D721Med (cell line): ENCODE measurements at places on chromosomes 13 and 19.

- no peak for DNase-seq
Measured at GRCh38 chr13:51252954-51253532, 30.8 kb downstream of the FAM124A start.

- DNase-seq = no peak
Measured at GRCh38 chr19:35729021-35729420, 11.2 kb downstream of the KMT2B start.

GRCh38 chr13:101231751-101232428, 184.4 kb downstream of the NALCN start:
- DNase-seq = no peak

DNA sequence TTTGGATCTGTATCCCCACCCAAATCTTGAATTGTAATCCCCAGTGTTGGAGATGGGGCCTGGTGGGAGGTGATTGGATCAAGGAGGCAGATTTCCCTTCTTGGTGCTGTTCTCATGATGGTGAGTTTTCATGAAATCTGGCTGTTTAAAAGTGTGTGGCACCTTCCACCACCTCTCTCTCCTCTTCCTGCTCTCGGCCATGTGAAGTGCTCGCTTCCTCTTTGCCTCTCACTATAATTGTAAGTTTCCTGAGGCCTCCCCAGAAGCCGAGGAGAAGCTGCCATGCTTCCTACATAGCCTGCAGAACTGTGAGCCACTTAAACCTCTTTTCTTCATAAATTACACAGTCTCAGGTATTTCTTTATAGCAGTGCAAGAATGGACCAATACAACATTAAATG, 15.7 kb downstream of the COMMD6 start:
- no peak for DNase-seq

DNA sequence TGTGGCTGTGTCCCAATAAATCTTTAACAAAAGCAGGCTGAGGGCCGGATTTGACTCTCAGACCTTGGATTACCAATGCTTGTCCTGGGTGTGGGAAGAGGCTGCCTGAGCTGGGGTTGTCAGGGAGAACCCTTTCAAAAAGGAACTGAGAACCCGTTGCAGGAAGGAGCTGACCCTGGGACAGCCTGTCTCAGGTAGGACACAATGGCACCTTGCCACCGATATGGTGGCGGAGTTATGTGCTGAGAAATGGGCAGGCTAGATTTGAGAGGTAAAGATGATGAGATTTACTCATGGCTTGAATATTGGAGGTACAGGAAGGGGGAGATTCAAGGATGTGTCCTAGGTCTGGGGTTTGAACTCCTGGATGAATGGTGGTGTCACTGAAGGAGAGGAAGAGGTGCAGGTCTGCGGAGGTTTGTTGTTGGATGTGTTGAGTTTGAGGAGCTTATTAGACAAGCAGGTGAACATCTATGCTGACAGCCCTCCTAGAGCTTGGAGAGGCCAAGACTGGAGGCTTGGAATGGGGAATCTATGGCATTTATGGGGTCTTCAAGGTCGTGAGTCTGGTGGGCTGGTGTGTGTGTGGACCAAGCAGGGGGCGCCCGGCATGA, 7.2 kb downstream of the PLEKHF1 start:
- no peak for DNase-seq

DNA sequence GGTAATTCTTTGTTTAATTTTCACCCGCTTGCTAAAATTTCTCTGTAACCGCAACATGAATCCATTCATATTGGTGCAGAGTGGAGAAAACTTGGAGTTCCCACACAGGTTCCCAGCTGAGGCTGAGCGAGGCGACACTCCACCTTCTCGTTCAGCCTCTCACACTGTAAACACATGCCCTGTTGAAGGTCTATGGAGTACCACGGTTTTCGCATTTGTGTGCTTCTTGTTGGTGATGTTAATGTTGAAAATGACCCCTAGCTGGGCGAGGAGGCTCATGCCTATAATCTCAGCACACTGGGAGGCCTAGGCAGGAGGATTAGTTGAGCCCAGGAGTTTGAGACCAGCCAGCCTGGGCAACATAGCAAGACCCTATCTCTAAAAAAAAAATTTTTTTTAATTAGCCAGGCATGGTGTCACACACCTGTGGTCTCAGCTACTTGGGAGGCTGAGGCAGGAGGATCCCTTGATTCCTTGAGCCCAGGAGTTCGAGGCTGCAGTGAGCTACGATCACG, 67.2 kb downstream of the ARHGEF18 start:
- DNase-seq = no peak

- no peak for DNase-seq
Measured at GRCh38 chr13:24254146-24254841, 55.1 kb upstream of the C1QTNF9 start.

DNA sequence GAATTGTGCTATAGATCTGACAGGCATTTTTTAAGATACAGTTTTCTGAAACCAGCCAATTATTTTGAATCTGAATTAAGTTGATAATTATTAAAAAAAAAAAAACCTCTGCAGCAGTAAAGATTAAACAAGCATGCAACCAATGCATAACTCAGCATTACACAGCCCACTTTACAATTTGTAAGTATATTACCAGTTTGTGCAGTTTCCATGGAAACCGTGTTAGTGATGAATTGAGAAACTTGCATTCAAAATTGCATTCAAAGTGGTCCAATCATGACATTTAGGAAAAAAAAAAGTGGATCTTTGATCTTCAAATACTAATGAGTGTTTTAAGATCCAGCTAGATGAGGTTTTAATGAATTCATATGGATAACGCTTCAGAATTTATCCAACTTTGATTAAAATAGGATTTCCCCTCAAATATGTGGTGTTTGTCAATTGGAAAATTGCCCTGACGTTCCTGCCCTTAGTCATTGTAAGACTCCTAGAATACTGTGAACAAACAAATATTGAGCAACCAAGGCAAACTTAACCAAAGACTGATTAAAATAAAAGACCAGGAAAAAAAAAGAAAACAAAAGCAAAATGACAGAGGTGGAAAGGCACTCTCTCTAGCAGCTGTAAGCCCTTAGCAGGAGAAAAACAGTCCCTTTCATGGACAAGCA, 314.8 kb upstream of the MAB21L1 start:
- DNase-seq = no peak

- DNase-seq = no peak
Measured at GRCh38 chr19:10044390-10044789, 31.1 kb downstream of the RDH8 start.

DNA sequence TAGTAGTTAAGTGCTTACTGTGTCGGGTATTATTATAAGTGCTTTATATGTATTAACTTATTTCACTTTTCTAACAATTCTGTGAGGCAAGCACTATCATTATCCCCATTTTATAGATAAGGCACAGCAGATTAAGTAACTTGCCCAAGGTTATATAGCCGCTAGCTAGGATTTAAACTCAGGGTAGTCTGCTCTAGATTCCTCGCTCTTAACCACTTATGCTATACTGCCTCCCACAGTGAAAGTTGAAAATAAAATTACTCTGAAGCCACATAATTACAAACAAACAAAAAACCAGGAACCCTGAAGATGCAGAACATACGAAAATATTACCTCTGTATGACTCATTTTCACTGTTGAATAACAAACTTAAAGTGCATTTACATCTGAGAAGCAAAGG, 3.9 kb downstream of the TEX30 start:
- no peak for DNase-seq

- DNase-seq = no peak
Measured at GRCh38 chr19:12948612-12949362, 3.1 kb downstream of the RAD23A start.

- DNase-seq = no peak
Measured at GRCh38 chr19:45881909-45882528, 3.9 kb downstream of the IRF2BP1 start.

- no peak for DNase-seq
Measured at GRCh38 chr19:5321851-5322681, 18.5 kb downstream of the PTPRS start.

GRCh38 chr19:42683917-42684513, 56.3 kb downstream of the PSG3 start:
- no peak for DNase-seq

GRCh38 chr13:79405501-79405830, 589 bp downstream of the RBM26 start:
- no peak for DNase-seq

GRCh38 chr19:35609851-35610353, 2.6 kb upstream of the HAUS5 start:
- no peak for DNase-seq

- DNase-seq = no peak
Measured at GRCh38 chr13:70415136-70415535, 306.9 kb upstream of the KLHL1 start.

GRCh38 chr13:105336706-105337576, 1198.5 kb downstream of the EFNB2 start:
- DNase-seq = no peak

DNA sequence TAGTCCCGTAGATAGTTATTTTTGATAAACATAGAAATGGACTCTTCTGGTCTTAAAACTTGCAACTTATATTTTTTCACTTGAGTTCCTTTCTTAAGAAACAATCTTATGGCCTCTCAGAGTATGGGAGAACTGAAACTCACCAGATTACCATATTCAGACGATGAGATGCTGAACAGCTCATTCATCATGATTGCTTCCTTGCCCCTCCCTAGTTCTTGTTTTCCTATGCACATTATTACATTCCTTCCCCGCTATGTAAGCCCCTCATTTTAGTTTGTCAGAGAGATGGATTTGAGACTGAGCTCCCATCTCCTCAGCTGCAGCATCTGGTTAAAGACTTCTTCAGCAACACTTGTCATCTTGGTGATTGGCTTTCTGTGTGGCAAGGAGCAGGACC, 158.5 kb downstream of the SLITRK6 start:
- no peak for DNase-seq

DNA sequence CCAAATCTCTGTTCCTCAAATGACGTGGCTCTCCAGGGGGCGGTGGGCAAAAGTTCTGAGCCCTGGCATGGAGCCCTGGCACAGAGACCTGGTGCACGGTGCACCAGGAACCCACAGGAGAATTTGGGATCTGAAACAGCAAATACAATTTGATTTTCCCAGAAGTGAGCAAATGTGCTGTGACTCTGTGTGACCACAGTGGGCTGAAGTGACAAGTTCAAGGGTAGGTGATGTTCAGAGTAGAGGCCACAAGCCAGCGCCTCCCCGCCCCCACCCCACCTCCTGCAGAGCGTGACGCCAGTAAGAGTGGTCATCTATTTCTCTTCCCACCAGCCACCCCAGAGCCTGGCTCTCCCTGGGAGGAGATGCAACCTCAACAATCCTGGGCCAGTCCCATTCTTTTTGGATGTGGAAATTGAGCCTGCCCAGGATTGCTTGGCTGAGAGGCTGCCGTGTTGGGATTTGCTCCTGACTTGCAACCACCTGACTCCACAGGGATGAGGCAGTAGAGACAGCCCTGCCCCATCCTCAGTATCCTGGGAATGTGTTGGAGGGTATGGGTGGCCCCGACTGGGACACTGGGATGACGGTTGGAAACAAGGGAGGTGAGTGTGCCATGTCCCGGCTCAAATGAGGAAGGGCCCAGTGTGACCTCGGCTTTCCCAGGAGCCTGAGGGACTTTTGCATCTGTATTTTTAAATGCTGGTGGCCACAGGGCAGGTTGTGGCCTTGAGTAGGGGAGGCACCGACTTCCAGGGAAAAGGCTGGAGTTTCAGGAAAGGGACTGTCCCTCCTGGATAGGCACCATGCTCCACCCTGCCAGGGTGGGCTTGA, 11.1 kb upstream of the BCL3 start:
- no peak for DNase-seq

DNA sequence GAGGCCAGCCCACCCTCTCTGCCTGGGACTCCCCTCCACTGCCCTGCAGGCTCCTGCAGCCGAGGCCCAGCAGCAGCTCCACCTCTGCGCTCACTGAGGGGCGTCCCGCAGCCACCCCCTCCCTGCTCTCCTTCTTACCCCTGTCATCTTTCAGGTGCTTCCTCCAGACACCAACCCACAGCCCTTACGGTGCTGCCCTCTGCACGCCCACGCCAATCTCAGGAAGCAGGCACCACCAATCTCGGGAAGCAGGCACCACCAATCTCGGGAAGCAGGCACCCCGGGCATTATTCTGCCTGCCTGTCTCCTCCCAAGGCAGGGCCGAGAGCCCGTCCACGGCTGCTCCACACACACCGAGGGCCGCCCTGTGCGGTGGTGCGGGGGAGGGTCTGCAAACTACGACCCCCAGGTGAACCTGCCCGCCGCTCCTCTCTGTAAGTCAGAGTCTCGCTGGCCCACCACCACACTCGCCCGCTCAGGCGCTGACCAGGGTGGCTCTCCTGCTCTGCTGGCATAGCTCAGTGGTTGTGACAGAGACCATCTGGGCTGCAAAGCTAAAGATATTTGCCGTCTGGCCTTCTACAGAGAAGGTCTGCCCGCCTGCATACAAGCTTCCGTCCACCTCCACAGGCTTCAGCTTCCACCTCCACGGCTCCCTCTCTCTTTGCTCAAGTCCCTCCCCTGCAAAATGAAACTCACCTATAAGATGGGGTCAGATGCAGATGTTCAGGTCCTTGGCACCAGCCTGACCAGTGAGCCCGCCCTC, 2.9 kb downstream of the LSM7 start:
- DNase-seq = no peak

DNA sequence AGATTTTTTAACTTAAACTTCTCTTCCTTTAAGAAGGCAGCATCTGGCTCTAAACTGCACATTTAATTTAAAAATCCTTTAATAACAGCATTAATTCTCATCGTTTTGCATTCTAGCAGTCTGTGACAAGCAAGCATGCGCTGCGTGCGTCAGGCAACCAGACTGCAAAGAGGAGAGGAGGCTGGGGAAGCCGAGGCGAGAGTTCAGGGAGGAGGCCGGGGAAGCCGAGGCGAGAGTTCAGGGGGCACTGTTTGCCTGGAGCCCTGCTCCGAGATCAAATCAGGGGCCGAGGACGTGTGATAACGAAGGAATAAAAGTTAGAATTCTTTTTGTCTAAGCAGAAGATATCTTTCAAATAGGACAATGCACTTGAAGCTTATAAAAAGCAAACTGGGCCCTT, 435.7 kb downstream of the EFNB2 start:
- no peak for DNase-seq

DNA sequence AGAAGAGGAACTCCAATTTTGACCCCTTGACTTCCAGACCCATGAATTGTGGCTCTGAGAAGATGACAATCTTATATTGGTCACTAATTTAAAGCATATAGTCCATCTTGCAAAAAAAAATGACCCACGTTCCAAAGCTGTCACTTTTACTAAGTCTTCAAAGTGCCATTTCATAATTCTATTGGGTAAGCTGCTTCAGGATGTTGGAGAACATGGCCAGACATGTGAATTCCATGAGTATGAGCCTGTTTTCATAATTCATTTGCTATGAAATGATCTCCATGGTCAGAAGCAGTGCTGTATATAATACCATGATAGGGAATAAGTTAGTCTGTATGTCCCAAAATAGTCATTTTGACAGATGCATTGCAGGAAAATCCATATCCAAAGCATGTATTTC, 1787.3 kb downstream of the SLITRK5 start:
- DNase-seq = no peak

GRCh38 chr13:46132109-46132508, 27.3 kb upstream of the CPB2 start:
- DNase-seq = no peak

- DNase-seq = no peak
Measured at GRCh38 chr19:1079566-1080111, 12.7 kb downstream of the ARHGAP45 start.

GRCh38 chr13:29081036-29081435, 260.9 kb downstream of the MTUS2 start:
- DNase-seq = no peak
